ENCODE measurements at places on chromosomes 12 and 14.

GRCh38 chr12:76144245-76144549 lies 59.7 kb upstream of the NAP1L1 start:
- DNase-seq: peak; percentile 29

GRCh38 chr12:131348231-131348630 lies 362.7 kb upstream of the SFSWAP start:
- no peak for DNase-seq

GRCh38 chr14:33676135-33676566 lies 274.7 kb downstream of the EGLN3 start:
- no peak for DNase-seq

GRCh38 chr14:95250140-95250769 lies 69.5 kb downstream of the CLMN start:
- DNase-seq: no peak

DNA sequence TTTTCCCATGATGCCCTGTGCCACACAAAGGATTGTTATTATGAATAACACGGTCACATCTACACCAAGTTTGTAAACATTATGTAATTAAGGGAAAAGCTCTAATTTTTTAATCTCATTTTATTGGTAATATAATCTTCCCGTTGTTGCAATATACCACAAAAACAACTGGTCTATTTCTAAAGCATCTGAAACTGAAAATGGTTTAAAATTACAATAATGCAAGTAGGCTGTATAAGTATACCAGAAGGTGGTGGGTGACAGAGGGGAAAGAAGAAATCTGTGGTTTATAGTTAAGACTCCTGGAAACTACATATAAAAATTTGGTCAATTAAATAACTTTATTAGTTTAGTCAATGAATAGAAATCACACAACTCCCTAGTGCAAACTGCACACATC lies 5.2 kb downstream of the DDHD1 start:
- DNase-seq: no peak

DNA sequence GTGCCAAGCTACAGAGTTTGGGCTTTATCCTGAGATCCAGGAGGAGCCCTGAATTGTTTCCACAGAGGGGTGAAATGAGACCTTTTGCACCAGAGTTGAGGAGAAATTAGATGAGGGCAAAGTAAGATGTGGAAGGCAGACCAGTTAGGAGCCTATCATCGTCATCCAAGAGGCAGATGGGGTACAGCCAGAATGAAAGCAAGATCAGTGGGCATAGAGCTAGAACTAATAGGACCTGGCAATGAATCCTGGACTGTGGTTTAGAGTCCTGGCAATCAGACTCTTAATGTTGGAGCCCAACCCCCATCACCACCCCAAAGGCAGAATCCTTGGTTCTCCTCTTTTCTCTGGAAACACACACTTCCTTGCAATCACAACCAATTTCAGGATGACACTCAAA lies 166.6 kb upstream of the HMGA2 start:
- DNase-seq: peak; percentile 61

DNA sequence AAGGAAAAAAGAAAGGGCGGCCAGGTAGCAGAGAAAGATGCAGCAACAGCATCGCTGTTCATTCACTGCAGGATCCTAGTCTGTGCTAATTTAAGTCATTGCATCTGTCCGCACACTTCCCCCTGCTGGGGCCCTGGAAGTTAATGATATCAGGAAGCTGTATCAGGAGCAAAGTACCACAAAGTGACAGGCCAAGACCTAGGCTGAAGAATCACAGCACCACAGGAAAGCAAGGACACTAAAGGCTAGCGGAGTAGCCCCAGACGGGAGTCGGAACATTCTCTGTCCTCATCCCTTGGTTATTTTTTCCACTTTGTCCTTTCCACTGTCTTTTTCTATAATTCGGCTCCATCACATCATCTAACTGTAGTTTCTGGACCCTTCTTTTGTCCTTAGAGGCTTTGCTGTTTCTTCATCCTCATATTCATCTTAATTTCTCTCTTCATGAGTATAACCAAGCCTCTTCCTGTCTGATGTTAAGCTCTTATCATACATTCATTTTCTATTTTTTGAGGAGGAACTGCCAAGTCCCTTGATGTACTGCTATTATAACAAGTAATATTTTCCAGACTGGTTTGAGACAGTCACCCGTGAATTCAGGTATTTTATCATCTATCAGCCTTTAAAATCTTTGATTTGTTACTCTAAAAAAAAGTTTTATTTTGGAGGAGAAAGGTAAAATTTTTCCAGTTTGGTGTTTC lies 28.3 kb downstream of the DUSP16 start:
- no peak for DNase-seq

- DNase-seq: no peak
Observed at GRCh38 chr14:98325761-98326160, 946.2 kb downstream of the BCL11B start.

DNA sequence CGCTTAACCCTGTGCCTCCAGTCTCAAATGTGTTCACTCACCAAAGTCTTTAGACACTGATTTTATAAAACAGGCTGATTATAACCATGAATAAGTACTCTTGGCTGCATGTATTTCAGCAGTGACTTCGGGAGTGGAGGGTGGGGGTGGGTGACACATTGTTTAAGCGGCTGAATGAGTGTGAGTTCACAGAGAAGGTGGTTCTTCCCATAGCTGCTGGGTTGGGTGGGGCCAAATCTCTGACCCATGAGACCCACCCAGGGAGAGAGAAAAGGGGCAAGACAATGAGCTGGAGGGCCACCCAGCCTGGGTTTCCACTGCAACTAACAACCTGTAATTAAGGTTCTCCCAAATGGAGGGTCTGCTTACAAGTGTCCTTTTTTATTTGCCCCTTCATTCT lies 96.4 kb downstream of the SYNE3 start:
- no peak for DNase-seq

DNA sequence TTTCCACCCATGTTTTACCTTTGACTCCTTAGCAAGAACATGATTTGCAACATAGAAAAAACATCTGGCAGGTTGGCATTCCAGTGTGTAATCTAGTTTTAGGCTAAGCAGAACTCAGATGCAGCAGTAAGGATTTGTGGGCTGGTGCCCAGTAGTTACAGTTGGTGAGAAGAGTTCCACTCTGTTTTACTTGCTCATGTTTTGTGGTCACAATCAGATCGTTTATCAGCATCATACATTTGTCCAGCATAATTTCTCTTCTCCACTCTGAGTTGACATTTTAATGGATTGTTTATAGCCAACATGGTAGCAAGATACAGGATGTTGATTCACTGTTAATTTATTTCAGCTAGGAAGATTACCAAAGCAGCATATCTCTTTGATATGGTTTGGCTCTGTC lies 120.0 kb downstream of the PDE6H start:
- peak; percentile 38 for DNase-seq

DNA sequence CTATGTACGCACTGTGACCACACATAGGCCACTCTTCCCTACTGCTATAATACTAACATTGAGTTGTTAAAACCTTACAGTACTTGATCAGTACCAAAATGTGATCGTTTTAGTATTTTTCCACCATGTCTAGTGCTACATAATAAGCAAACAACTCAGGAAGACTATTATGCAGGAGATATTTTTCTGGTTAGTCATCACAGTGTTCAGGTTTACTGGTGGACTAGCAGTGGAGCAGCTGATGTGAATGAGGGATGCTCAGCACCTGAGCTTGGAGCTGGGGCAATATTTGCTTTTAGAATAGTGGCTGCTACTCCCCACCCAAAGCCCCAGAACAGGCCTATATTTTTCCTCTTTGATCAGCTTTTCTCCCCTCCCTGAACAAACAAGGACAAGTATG lies 513.1 kb downstream of the KCNH5 start:
- peak; percentile 12 for DNase-seq

- peak; percentile 65 for DNase-seq
Observed at GRCh38 chr14:26200687-26201086, 397.1 kb downstream of the NOVA1 start.

DNA sequence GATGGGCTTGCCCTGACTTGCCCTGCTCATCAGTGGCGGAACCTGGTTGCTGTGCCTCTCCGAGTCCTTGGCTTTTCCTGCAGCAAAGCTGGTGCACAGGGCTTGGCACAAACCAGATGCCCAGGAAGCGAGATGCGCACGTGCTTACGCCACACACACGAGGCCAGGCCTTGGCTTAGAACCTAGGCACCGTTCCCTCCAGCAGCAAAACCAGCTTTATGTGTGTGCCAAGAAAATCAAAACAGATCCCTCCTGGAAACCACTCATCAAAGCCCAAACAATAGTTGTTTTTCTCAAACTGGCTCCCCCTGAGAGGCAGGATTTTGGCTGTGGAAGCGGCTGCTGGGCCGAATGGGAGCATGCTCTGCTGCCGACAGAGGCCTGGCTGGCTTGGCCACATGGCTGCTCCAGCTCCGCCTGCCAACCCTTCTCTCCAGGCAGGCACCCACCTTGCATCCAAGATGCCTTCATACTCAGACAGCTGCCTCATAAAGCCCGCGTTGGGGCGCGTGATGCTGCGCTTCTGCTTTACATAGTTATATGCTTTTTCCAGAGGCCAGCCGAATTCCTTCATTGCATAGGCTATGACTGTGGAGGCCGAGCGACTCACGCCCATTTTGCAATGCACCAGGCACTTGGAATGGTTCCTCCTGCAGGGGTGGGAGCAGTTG lies 58.7 kb downstream of the SSH1 start:
- peak; percentile 61 for DNase-seq

DNA sequence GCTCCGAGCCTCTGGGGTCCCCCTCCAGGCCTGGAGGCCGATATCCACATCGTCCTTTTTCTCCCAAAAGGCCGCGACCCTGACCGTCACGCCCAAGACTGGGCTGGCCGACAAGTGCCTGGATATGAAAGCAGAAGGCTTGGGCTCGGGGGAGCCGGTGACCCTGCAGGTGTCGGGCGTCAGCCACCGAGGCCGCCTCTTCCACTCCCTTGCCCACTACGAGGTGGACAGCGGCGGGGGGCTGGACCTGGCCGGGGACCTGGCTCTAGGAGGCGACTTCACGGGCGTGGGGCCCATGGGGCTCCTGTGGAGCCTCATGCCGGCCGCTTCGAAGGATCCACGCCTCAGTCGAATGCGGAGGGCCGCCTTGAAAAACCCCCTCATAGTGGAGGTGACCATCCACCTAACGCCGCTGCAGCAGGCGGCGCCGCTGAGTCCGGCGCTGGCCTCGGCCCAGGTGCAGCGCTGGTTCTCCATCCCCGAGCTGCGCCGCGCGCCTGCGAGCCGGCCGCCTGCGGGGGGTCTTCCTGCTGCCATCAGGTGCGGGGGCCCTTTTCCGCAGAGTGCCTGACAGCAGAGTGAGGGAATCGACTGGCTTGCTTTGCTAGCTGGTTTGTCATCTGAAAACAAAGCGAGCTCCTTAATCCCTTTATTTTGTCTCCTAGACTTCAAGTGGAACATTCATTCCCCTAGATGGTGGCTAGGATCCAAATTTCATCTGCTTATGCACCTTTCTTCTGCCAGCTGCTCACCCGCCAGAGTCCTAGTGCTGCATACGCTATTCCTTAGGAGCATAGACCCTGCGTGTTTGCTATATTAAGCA lies 10.6 kb upstream of the DNAL1 start:
- no peak for DNase-seq

GRCh38 chr14:64422756-64423155 lies 34.6 kb downstream of the MTHFD1 start:
- no peak for DNase-seq

- DNase-seq: no peak
Observed at GRCh38 chr12:97397008-97397407, 65.6 kb upstream of the RMST start.

DNA sequence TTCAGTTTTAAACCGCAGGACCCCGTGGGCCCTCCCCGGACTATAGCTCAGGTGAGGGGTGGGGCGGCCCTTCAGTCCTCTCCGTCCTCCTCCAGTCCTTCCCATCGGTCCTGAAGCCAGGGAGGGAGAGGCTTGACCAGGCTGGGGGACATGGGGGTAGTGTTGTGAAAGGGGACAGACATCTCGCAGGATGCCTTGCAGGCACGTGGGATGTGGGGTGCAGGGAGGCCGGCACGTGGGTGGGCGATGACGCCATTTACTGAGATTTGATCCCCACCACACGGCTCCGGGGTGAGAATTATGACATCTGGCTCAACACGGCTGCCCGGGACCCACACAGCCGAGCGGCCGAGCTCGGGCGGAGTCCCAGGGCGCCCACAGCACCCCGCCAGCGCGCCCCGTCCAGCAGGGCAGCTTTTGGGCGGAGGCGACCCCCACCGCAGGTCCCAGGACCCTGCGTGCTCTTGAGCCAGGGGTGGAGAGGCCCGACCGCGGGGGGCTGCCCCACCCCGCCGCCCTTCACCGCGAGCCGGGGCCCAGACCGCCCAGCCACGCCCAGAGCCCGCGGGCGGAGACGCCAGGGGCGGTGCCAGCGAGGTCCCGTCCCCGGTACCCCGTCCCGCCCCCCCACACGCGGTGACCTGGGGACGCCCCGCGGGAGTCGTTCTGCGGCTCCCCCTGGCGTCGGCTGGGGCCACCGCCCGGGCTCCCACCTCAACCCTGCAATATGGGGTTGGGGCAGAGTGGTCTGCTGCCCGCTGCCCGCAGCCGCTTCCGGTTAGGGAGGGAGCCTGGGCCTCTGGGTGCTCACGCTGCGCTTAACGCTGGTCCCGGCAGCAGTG lies 3.3 kb upstream of the EXOC3L4 start:
- DNase-seq: no peak

DNA sequence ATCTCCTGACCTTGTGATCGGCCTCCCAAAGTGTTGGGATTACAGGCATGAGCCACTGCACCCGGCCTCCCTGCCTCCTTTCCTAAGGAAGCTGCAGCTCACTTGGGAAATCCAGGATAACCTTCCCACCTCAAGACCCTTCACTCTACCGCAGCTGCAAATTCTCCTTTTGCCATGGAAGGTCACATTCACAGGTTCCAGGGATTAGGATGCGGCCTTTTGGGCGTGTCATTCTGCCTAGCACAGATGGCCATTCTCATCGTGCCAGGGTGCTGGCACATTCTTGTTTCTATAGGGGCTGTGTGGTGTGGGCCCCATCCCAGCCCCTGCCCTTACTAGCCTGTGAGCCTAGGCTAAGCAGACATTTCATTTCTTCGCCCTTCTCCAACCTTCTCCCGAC lies 219.9 kb downstream of the CHST11 start:
- no peak for DNase-seq

DNA sequence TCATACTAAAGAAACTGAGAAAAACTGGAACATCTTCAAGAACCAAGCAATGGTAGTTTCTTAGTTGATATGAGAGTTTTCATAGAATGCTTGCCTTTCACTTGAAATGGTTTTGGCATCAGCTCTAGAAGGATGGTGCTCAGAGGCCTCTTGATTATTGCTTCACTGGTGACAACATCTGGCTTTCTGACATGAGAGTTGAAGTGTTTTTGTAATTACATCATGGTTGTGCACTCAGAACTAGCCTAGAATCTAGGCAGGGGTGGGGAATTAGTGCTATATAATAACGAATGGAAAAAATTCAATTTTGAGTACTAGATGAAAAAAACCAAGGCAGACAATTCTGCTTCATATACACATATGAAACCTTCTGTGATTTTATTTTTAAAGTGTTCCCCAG lies 172.8 kb upstream of the LMNTD1 start:
- DNase-seq: peak; percentile 52

DNA sequence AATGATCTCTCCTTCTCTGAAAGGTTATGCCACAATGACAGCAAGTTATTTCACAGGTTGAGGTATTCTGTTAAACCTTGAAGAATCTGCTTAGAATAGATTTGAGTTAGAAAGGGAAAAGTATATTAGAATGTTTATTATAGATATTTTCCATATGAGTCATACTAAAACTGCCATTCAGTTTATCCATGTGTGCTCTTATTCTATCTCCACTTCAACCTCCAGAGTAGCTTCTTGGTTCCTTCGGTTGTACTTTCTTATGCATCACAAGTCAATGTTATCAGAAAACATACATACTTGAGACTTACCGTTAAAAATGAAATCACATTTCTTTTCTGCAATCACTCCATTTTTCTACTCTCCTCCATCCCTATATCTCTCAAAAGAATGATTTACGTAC lies 197.7 kb downstream of the BCAT1 start:
- DNase-seq: peak; percentile 36

Data from HCEC 1CT (cell line).